ENCODE measurements at places on chromosomes 2 and 18. TPM values are rescaled to one million over a fixed set of nuclear protein-coding genes. Genes with fewer than 3 reads are reported as not detected.

GRCh38 chr2:57156231-57156924 is 890.2 kb upstream of the VRK2 start:
- H3K27ac ChIP-seq: no peak overlapping the region
- no peaks in the 10 kb centered on the region for H3K36me3 ChIP-seq
- DNase-seq: no peak
- H3K4me1 ChIP-seq: no peaks in the 10 kb centered on the region

DNA sequence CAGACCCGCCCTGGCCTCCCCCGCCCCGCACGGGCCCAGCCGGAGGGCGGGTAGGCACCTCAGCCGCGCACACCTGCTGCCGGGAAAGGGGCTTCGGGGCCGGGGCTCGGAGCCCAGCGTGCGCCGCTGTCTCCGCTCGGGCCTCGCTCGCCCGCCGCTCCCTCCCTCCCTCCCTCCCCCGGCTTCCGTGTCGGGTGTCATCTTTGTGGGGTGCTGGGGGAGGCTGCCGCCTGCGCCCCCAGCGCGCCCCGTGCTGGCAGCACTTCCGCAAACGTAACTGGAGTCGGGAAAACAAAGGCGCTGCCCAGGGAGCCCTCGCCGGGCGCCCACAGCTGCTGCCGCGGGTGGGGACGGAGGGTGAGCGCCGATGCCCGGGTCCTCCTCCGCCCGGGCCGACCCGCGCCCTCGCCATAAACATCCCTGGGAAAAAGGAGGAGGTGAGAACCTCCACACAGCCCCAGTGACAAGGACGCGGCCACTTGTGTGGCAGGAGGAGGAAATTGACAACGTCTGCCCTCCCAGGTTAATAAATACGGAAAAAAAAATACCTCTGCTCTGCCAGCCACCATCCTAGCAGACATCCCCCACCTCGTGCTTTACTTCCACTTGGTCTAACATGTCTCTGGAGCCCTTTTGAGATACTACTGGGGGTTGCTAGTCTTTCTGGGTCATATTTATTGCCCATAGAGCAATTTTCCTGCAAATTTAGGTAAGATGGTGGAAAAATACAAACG is 550 bp downstream of the MFSD6 start:
- H3K36me3 ChIP-seq: no peaks in the 10 kb centered on the region
- H3K27me3 ChIP-seq: no peaks in the 10 kb centered on the region
- H3K4me3 ChIP-seq: peak overlapping the region; percentile 76
- DNase-seq: no peak
- no peak overlapping the region for H3K27ac ChIP-seq

Gene DES
- 302 TPM for total RNA-seq

Gene FARSB
- total RNA-seq: 11.1 TPM

- H3K27me3 ChIP-seq: no peaks in the 10 kb centered on the region
- H3K27ac ChIP-seq: no peak overlapping the region
- no peaks in the 10 kb centered on the region for H3K36me3 ChIP-seq
- no peak for DNase-seq
- H3K4me3 ChIP-seq: no peak overlapping the region
- H3K4me1 ChIP-seq: peaks cover 9% of the 10 kb centered on the region
Measured at GRCh38 chr18:48961547-48961946, 10.8 kb upstream of the SMAD7 start.

Gene DSC3
- 3.0 TPM for total RNA-seq

GRCh38 chr2:239258248-239258647 is 142.6 kb downstream of the HDAC4 start:
- DNase-seq: no peak
- no peaks in the 10 kb centered on the region for H3K27me3 ChIP-seq
- no peak overlapping the region for H3K4me3 ChIP-seq
- no peaks in the 10 kb centered on the region for H3K4me1 ChIP-seq
- H3K27ac ChIP-seq: no peak overlapping the region

Gene FAM228B
- total RNA-seq: 114 TPM

Gene CPO
- 3.0 TPM for total RNA-seq

Gene MERTK
- total RNA-seq: 47.1 TPM

DNA sequence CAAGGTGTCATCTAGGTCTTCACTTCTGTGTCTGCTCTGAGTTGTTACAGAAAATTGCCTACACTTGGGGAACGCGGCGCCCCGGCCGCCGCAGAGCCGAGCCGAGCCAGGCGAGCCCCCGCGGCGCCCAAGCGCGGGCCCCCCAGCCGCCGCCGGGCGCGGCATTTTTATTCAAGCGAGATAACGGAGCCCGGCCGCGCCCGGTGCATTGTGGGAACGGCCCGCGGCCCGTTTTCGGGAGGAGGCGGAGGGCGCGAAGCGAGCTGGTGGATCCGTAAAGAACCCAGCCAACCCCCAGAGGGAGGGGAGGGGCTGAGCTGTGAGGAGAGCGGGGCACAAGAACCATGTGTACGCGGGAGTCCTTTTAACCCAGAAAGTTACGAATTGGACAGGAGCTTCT is 191.8 kb downstream of the FTCDNL1 start:
- no peaks in the 10 kb centered on the region for H3K36me3 ChIP-seq
- no peak overlapping the region for H3K27ac ChIP-seq
- peak overlapping the region; percentile 55 for H3K4me3 ChIP-seq
- no peaks in the 10 kb centered on the region for H3K4me1 ChIP-seq
- no peaks in the 10 kb centered on the region for H3K27me3 ChIP-seq
- no peak for DNase-seq

GRCh38 chr18:22268641-22269128 is 99.3 kb downstream of the GATA6 start:
- no peaks in the 10 kb centered on the region for H3K4me1 ChIP-seq
- no peak for DNase-seq
- H3K36me3 ChIP-seq: no peaks in the 10 kb centered on the region

DNA sequence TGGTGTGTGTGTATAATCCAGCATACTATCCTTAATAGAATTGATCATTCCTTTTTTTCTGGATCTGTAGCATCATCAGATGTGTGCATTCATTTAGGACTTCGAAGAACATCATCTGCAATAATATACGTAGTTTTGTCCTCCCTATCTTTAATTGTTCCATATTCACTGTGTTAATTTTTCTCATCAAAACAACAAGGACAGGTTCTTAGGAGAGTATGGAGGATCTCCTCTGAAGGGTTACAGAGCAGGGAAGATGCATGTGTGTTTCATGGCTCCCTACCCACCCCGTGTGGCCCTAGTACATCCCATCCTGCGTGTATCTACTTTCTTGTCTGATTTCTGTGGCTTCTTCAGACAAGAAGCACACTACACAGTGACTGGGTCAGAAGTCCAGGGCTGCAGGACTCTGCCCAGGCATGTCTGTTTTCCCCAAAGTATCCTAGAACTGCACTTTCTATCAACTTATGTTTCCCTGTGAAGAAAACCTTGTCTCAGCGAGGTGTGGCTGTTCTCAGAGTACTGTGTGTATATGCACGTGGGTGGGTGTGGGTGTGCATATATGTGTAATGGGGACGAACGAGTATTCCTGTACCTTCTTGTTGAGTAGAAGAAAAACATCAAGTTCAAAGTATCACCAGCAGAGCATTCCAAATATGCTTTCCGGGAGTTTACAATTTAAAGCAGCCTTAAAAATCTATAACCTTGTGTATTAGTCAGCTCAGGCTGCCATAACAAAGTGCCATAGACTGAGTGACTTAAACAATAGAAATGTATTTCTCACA is 220.4 kb upstream of the FOSL2 start:
- H3K4me3 ChIP-seq: no peak overlapping the region
- H3K4me1 ChIP-seq: no peaks in the 10 kb centered on the region
- no peak for DNase-seq

Gene SRSF7
- 141 TPM for total RNA-seq

GRCh38 chr2:108589781-108590180 is 55.5 kb downstream of the LIMS1 start:
- DNase-seq: no peak
- peaks cover 81% of the 10 kb centered on the region for H3K4me1 ChIP-seq
- H3K4me3 ChIP-seq: no peak overlapping the region
- no peaks in the 10 kb centered on the region for H3K36me3 ChIP-seq

DNA sequence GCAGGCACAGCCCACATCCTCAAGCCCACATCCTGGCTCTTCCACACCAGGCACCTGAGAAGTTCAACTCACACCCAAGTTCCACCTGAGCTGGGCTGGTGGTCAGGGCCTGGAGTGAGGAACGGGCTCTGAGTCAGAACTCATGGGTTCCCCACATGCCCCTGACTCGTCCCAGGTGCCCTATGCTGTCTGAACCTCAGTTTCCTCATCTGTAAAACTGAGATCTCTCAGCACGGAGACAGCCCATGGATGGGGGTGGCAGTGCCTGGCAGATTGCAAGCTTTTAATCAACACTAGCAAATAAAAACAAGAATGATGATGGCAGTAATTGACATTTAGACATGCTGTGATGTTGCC is 307.8 kb downstream of the NDUFA10 start:
- no peaks in the 10 kb centered on the region for H3K36me3 ChIP-seq
- H3K4me3 ChIP-seq: no peak overlapping the region
- H3K4me1 ChIP-seq: no peaks in the 10 kb centered on the region
- no peak for DNase-seq
- no peaks in the 10 kb centered on the region for H3K27me3 ChIP-seq

GRCh38 chr2:195534971-195535370 is 122.1 kb upstream of the SLC39A10 start:
- H3K4me3 ChIP-seq: no peak overlapping the region
- no peaks in the 10 kb centered on the region for H3K36me3 ChIP-seq
- no peaks in the 10 kb centered on the region for H3K27me3 ChIP-seq
- H3K27ac ChIP-seq: peak overlapping the region; percentile 75
- peaks cover 23% of the 10 kb centered on the region for H3K4me1 ChIP-seq

Gene ACTG2
- total RNA-seq: 325 TPM

GRCh38 chr18:12007063-12007462 is 25.8 kb downstream of the IMPA2 start:
- DNase-seq: no peak
- no peaks in the 10 kb centered on the region for H3K27me3 ChIP-seq
- H3K27ac ChIP-seq: no peak overlapping the region
- H3K36me3 ChIP-seq: peaks cover 3% of the 10 kb centered on the region
- H3K4me3 ChIP-seq: no peak overlapping the region

DNA sequence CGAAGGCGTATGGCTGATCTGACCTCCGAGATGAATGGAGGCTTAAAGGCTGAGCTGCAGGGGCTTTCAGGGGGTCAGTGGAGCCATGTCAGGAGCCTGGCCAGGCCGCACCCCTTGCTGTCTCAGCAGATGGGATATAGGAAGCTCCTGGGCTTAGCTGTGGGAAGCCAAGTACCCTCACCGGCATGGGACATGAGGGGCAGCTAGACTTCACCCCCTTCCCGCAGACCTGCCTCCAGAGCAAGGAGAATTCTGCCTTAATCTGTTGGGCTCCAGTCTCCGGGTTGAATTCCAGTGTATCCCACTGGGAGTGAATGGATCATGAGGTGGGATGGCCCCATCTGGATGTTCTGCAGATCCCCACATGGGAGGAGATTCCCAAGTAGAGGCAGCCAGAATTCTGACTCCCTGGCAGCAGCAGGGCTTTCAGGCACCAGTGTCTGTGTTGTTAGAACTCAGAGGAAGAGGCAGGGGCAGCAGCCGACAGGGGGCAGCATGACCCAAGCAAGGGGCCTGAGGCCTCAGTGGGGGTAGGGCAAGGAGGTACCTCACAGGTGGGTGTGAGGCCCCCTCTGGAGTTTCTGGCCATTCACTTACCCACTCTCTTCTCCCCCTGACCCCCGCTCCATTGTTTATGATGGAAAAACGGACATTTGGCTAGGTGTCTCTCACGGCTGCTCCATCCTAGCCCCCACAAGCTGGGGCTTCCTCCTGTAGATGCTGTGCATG is 19.1 kb downstream of the CAPG start:
- H3K4me3 ChIP-seq: no peak overlapping the region
- DNase-seq: no peak
- peaks cover 32% of the 10 kb centered on the region for H3K36me3 ChIP-seq
- H3K27me3 ChIP-seq: no peaks in the 10 kb centered on the region

DNA sequence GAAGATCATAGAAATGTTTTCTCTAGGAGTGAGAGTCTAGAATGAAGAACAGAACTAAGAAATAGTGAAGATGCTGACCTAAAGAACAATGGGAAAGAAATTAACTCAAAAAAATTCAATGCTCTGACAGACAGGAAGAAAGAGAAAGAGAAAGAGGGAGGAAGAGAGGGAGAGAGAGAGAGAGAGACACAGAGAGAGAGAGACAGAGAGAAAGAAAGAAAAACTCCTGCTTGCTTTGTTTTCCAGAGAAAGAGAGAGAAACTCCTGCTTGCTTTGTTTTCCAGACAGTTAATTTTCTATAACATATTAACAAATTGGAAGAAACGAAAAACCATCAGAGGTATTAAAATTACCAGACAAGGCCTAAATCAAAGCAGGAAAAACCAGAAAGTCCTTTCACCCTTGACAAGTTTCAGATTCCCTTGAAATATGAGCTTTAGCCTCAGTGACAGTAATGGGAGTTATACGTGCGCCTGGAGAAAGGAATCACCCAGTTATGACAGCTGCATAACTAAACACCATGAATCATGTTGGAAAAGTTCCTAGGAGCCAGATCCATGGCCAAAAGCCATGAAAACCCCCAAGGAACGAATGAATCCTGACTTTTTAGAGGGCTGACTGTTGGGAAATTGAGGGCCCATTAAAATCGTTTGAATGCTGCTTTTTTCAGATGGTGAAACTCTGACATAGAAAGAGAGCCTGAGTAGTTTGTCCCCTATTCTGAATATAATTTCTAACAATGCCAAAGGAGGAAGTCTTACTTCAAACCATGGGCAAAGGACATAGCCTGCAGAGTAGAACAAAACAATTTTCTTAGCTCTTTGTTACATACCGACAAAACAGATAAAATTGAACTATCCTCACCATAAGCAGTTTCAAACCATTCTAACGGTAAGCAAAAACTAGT is 228.6 kb upstream of the CHST9 start:
- H3K4me1 ChIP-seq: no peaks in the 10 kb centered on the region
- no peak for DNase-seq
- H3K27me3 ChIP-seq: no peaks in the 10 kb centered on the region

DNA sequence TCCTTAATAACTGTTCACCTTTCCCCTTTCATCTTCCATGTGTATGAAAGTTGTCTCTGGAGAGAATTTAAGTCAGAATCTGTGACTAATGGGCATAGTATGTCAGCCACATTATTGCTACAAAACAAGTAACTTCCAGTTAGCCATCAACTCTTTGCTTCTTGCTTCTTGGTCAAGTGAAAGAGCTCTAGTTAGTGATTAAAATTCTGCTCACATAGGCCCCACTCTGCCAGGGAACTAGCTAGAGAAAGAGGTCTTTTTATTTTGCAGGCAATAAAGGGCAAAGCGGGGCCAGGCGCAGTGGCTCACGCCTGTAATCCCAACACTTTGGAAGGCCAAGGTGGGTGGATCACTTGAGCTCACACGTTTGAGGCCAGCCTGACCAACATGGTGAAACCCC is 64.6 kb downstream of the COLEC12 start:
- no peak overlapping the region for H3K4me3 ChIP-seq
- H3K27ac ChIP-seq: no peak overlapping the region
- no peak for DNase-seq
- no peaks in the 10 kb centered on the region for H3K36me3 ChIP-seq

- H3K27me3 ChIP-seq: no peaks in the 10 kb centered on the region
- no peak for DNase-seq
- no peaks in the 10 kb centered on the region for H3K36me3 ChIP-seq
- no peaks in the 10 kb centered on the region for H3K4me1 ChIP-seq
- no peak overlapping the region for H3K4me3 ChIP-seq
- no peak overlapping the region for H3K27ac ChIP-seq
Measured at GRCh38 chr2:225574582-225575138, 175.2 kb downstream of the NYAP2 start.

Measured in thoracic aorta (tissue), 2 donors.